ENCODE measurements at places on chromosomes 16 and 17.

- DNase-seq = no peak
Observed at GRCh38 chr17:44147812-44148211, 6.1 kb downstream of the HROB start.

DNA sequence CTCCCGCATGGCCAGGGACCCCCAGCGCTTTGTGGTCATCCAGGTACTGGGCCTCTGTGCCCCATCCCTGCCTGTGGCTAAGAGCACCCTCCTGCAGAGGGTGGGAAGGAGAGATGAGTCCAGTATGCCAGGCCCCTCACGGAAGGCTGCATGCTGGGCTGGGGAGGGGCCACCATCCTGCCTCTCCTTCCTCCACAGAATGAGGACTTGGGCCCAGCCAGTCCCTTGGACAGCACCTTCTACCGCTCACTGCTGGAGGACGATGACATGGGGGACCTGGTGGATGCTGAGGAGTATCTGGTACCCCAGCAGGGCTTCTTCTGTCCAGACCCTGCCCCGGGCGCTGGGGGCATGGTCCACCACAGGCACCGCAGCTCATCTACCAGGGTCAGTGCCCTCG, 3.7 kb downstream of the MIEN1 start:
- DNase-seq = no peak

DNA sequence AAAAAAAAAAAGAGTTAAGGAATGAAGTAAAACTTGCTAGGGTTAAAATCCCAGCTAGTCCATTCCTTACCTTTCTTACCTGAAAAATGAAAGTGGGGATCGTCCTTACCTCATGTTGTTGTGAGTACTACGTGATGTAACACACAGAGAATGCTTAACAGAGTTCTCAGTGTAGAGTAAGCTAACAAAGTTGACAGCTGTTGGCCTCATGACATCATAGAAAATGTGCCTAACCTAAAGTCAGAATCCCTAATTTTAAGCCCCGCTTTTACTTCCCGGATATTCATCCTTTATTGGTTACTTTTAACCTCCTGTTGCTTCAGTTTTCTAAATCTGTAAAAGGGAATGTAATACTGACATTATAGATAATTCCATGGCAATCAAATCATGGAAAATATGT, 505.8 kb upstream of the HSBP1 start:
- DNase-seq = no peak

- DNase-seq = no peak
Observed at GRCh38 chr17:77092025-77092424, 48.7 kb upstream of the SEC14L1 start.

DNA sequence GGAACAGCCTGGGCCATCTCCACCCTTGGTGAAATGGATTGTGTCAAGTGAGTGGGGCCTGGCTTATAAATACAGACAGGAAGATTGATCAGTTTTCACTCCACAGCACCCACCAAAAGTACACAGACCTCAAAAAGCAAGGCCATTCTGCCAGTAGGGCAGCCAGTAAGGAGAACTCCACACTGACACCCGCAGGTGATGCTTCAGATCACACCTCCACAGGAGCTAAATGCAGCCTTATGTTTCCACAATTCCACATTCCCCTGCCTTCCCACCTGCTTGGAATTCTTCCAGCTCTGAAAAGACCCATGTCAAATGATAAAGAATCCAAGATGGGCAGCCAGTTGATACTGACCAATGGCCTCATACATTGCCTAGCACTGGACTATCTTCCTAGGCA, 191.1 kb downstream of the ZFHX3 start:
- DNase-seq = no peak

DNA sequence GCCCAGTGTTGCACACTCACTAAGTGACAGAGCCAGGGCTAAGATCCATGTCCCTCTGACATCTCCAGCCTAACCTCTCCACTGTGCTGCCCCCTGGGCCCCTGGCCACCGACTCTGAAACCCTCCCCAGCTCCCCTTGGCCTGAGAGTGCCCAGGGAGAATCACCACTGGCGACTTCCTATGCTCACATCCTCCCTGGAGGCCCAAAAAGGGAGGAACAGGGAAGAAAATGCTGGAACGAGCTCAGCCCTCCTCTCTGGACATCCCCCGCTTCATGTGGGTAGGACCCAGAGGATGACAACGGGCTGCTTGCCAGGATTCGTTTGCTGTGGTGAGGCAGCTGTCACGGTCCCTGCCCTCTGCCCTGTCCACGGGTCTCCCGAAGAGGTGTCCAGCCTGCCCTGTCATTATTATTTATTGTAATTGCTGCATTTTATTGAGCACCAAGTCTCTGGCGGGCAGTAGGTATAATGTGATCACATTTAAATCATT, 153.5 kb upstream of the RPL38 start:
- no peak for DNase-seq

DNA sequence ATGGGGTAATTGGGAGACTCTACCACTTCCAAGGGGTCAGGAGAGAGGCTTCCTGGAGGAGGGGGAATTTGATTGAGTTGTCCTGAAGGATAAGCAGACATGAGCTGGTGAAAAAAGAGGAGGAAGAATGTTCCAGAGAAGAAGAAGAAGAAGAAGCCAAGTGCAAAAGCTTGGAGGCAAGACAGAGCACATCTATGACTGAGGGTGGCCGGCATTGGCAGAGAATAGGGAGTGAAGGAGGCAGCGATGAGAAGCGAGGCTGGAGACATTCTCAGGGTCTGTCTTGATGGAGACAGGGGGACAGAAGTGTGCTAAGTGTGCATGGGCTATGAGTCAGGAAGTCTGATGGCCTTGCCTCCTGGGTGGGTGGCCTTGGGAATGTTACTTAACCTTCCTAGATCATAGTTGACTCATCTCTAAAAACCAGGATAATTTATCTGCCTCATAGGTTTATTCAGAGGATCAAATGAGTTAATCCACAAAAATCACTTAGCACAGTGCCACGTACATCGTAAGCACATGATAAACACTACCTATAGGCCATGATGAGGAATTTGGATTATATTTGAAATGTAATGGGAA, 171.7 kb downstream of the ABCC12 start:
- peak; percentile 83 for DNase-seq

- DNase-seq = no peak
Observed at GRCh38 chr16:75017670-75018525, 19.1 kb downstream of the ZNRF1 start.

DNA sequence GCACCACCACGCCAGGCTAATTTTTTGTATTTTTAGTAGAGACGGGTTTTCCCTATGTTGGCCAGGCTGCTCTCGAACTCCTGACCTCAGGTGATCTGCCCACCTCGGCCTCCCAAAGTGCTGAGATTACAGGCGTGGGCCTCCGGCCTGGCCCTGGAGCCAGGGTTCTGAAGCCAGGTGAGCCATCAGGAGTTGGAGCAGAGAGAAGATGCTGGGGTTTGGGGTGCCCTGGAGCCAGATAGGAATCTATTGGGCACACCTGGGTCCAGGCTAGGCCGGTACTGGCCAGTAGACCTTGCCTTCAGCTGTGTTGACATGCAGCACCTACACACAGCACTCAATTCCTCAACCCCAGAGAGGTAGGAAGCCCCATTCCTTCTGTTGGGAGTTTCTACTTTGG, 5.4 kb upstream of the CD300A start:
- no peak for DNase-seq

GRCh38 chr17:80352991-80353665, 61.8 kb upstream of the ENDOV start:
- no peak for DNase-seq

DNA sequence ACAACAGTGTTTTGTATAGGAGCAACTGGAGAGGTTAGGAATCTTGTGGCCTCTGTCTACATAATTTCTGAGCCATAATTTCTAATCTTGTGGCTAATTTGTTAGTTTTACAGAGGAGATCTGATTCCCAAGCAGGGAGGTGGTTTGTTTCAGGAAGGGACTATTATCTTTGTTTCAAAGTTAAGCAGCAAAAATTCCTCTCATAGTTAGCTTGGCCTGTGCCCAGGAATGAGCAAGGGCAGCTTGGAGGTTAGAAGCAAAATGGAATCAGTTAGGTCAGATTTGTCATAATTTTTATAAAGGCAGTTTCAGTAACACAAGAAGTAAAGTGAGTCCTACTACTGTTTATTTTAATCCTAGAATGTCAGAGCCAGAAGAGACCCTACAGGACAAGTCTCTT, 2.0 kb upstream of the RDM1 start:
- no peak for DNase-seq

- no peak for DNase-seq
Observed at GRCh38 chr17:3011891-3012290, 51.5 kb downstream of the OR1D5 start.

DNA sequence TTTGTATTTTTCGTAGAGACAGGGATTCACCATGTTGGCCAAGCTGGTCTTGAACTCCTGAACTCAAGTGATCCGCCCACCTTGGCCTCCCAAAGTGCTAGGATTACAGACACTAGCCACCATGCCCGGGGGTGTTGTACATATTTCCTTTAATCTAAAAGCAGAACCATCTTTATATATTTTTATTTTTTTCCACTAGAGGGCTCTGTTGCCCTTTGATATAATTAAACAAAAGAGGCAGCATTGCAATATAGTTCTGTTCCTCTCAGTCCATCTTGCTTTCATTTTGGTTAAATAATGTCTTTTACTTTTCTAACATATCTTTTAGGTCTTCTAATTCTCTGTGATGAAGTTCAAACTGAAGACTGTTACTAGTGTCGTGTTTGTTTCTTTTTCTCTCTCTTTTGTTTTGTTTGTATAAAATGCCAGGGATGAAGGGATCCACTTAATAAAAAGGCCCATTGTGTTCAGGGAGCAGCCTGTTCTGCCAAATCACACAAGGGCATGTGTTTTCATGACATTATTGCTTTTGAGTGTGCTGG, 23.4 kb downstream of the WWOX start:
- DNase-seq = no peak

DNA sequence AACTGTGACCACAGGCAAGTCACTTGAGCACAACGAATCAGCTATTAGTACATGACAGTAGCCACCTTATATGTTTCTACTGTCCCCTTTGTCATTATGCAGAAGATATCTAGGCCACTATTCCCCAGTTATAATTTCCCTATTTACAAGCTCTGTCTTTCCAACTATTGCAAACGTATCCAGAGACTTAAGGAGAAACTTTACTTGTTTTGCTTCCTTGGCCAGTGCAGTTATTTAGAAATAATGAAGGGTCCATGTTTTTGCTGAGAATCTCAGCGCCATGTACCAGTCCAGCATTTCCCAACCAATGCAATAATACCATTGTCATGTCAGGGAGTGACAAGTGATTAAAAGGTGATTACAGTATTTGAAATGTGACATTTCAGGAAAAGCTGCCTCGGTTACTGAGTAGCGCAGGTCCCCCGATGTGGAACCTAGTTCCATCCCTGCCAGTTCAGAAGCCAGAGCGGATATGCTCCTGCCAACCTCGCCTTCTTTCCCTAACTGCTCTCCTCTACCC, 743 bp downstream of the ZNF624 start:
- DNase-seq = no peak

- DNase-seq = no peak
Observed at GRCh38 chr17:35949401-35949800, 5.9 kb upstream of the LYZL6 start.

- no peak for DNase-seq
Observed at GRCh38 chr16:88448461-88449266, 4.4 kb upstream of the ZFPM1 start.

DNA sequence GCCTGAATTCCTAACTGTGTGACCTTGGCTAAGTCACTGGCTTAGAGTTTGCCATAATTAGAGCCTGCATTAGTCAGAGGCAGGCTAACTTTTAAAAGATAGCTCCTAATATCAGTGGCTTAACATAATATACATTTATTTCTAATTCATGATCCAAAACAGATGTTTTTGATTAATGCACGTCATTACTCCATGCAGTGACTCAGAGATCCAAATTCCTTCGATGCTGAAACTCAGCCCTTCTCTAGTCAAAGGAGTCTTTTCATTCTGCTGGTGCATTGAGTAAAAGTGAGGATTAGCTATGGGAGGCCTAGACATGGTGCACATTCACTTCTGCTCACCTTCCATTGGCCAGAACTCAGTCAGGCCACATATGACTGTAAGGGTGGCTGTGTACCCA, 49.8 kb downstream of the IRX3 start:
- no peak for DNase-seq

DNA sequence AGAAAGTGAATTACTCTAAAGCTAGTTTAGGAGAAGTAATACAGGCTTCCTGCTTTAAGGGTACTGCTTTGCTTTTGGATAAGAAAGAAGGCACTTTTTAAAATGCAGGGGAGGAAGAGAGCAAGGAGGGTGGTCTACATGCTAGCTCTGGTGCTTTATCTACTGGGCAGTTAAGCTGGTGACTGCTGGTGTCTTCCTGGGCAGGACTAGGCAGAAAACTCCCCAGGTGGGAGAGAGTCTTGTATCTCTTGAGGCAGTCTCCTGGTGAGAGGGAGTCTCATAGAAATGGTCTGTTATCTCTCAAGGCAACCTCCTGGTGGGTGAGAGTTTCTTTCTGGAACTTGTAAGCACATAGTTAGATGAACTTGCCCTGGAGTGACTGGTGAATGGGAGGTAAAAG, 953.9 kb upstream of the GOT2 start:
- no peak for DNase-seq

DNA sequence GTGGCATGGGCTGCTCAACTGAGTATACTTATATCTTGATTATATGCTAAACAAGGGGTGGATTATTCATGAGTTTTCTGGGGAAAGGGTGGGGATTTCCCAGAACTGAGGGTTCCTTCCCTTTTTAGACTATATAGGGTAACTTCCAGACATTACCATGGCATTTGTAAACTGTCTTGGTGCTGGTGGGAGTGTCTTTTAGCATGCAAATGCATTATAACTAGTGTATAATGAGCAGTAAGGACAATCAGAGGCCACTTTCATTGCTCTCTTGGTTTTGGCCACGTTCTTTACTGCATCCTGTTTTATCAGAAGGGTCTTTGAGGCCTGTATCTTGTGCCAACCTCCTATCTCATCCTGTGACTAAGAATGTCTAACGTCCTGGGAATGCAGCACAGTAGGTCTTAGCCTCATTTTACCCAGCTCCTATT, 12.0 kb downstream of the PRR11 start:
- DNase-seq = peak; percentile 26

DNA sequence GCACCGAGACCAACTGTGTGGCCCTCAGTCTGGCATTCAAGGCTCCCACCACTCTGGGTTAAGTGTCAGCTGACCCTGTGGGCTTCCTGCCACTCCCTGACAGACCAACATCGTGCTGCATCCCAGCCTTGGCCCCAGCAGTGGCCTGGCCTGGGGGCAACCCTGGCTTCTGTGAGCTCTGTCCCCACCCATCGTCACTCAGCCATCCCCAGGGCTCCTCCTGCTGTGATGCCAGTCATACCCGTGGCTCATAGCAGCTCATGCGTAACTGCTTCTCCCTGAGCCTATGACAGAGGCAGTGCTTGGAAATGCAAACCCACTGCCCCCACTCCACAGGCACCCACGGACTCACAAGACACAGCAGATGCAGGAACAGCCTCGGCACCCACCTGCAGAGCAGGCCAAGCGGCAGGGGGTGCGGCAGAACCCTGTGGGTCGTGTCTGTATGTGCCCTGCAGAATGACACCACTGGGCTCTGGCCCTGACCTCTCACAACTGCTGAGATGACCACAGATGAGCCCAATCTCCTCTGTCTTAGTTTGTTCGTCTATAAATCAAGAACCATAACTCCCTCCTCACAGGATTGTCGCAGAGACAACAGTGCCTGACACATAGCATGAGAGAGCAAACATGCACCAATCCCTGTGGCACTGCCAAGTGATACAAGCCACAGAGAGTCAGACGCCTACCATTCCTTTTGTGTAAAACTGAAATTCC, 26.6 kb downstream of the PIEZO1 start:
- no peak for DNase-seq

GRCh38 chr17:37478187-37478586, 11.5 kb upstream of the DUSP14 start:
- DNase-seq = no peak

All from esophagus muscularis mucosa (tissue), 4 donors.